Right ventricle myocardium inferior (tissue), 1 donor: ENCODE measurements at places on chromosomes 1 and 21. TPM values are rescaled to one million over a fixed set of nuclear protein-coding genes. Genes with fewer than 3 reads are reported as not detected.

DNA sequence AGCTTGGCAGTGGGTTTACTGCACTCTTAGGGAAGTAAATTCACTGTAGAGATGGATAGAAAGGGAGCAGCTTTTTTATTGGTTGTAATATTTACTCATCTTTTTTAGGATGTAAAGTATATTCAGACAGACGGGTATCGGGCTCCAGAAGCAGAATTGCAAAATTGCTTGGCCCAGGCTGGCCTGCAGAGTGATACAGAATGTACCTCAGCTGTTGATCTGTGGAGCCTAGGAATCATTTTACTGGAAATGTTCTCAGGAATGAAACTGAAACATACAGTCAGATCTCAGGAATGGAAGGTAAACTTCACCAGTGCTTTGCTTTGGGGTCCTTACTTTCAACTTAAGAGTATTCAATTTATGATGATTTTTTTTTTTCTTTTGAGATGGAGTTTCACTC lies 3.2 kb downstream of the UHMK1 start:
- no peak for DNase-seq

DNA sequence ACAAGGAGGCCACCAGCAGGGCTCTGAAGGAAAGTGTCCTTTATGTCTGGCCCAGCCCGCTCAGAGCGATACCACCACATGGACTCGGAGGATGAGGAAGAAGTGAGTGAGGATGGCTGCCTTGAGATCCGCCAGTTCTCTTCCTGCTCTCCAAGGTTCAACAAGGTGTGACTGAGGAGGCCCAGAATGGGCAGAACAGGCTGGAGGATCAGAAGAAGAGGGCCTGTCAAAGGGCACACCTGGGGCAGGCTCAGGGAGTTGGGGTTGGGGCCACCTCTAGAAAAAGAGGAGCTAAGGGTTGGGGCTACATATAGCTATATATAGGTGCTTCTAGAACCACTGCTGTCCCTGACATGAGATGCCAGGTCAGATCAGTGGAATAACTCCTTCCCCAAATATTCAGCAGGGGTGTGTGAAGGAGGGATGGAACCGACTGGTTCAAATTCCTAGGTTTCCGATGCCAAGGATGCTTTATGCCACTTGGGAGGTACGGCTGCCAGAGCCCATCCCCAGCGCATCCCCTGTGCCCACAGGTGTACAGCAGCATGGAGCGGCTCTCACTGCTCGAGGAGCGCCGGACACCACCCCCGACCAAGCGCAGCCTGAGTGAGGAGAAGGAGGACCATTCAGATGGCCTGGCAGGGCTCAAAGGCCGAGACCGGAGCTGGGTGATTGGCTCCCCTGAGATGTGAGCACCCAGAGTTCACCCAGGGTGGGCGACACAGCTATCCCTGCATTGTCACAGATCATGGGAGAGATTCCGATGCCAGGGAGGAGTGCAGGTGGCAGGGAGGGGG lies 102.2 kb downstream of the PIK3R3 start:
- no peak for DNase-seq

Gene LEPR
- total RNA-seq = 3.5 TPM

Gene DIRAS3
- total RNA-seq = 23.7 TPM

Gene ETS2
- 51.5 TPM for total RNA-seq

DNA sequence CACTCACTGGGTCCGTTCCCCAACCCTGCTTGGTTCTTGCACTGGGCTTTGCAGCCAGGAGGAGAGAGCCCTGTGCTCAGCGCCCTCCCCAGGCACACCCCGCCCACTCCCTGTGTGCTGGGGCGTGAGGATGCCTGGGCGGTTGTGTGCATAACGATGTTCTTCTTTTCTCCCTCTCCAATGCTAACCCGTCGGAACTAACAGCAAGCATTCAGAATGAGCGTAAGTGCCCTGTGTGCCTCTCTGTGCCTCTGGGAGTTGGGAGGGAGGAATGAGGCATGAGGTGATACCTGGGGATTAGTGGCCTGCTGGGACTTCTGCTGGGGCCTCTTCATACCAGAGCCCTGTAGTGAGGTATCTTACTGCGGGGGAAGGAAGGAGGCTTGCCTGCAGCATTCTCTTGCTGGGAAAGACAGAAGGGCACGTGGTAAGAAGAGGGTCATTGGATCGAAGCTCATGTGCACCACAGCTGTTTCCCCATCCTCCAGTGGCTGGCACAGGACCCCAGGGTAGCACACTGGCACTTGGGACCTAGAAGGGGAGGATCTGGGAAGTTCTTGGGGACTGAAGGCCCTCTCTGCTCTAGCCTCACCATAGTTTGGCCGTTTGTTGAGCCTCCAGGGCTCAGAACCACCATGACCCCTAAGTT lies 79.8 kb downstream of the NFASC start:
- no peak for DNase-seq

Gene MUTYH
- 8.3 TPM for total RNA-seq

Gene GJA4
- total RNA-seq = 23.0 TPM

Gene CFHR2
- total RNA-seq = not detected

DNA sequence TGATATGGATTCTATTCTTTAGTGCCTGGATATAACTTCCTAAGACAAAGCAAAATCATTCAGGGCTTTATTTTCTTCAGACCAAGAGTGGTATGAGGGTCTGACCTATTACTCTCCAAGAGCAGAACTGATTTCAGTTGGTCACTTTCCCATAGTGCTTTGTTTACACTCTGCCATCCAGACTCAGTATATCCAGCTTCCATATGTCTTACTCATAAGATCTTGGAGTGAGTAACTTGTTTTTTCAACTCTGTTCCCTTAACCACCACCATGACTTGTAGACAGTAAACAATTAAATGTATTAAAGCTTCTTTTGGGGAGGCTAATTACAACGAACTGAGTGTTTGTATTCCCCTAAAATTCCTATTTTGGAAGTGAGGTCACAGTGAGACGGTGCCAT lies 83.4 kb downstream of the USP24 start:
- DNase-seq = no peak

- DNase-seq = no peak
Observed at GRCh38 chr1:85178396-85178795, 22.4 kb downstream of the SYDE2 start.

GRCh38 chr1:243793298-243793697 lies 56.7 kb downstream of the AKT3 start:
- DNase-seq = no peak

GRCh38 chr1:12228979-12229378 lies 851 bp upstream of the VPS13D start:
- DNase-seq = no peak

DNA sequence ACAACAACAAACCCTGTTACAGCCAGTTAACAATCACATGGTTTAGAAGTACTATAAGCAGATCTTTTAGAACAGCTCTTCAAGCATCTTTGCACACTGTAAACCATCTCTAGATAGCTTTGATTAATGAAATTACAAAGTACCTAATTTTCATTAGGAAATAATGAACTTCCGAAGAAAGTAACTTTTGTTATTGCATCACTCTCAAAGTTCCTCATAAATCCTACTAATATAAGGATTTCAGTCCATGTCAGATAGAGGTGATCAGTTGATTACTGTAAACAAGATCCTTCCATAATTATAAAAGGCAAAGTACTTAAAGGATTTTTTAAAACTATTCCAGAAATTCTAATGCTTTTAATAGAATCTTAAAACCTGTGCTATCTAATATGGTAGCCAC lies 58.2 kb downstream of the FAF1 start:
- no peak for DNase-seq

Gene SLC44A3
- total RNA-seq = 6.5 TPM

GRCh38 chr1:3028531-3029282 lies 7.4 kb downstream of the ACTRT2 start:
- no peak for DNase-seq

Gene PLPPR4
- 0.24 TPM for total RNA-seq

Gene PCSK9
- not detected for total RNA-seq

GRCh38 chr1:190154744-190155143 lies 322.9 kb downstream of the BRINP3 start:
- no peak for DNase-seq
